ENCODE measurements at places on chromosomes 7 and 10.

DNA sequence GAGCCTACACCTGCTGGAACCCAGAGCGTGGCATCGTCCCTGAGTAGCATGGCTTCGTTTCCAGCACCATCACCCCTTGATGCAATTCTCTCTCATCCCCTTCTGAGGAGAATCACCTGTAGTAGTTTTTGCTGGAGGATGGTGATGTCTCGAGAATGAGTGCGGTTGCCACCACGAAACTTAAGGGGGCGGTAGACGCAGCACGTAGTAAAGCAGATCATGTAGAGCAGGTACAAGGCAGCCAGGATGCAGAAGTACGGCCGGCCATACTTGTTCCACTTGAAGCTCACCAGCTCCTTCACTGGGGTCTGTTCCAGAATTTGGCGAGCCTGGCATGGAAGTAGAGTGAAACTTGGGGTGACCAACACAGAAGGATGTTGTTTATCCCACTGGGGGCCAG lies 8.1 kb downstream of the TRPV5 start:
- no peak for DNase-seq

GRCh38 chr10:113752553-113752952 lies 1.1 kb downstream of the PLEKHS1 start:
- DNase-seq: no peak

DNA sequence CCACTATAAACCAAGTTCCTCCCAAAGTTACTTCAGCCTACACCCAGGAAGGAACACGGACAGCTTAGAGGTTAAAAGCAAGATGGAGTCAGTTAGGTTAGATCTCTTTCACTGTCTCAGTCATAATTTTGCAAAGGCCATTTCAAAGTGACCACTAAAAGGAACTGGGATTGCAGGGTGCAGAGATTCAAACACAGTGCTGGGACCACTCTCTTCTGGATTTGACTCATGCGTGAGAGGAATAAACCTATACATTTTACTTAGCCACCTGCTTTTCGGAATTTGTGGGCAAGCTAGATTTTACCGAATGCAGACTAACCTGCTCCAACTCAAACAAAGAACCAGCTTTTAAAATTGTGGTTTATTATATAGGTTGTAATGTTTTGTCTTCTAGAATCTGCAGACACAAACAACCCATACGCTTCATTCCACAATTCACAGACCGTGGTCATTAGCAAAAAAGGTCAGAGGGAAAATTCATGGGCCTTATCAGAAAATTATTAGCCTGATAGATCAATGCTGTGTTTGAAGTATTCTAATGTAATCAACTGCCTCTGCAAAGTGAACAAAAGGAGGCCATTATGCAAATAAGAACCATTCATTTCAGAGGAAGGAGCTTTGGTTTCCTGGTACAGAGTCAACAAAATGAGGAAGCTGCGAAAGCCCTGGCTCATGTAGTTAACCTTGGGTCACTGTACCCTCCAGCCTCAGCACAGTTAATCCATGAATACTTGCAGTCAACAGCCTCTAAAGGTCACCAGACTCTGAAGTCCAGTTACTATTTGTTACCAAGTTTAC lies 342.7 kb upstream of the KLF6 start:
- DNase-seq: no peak

DNA sequence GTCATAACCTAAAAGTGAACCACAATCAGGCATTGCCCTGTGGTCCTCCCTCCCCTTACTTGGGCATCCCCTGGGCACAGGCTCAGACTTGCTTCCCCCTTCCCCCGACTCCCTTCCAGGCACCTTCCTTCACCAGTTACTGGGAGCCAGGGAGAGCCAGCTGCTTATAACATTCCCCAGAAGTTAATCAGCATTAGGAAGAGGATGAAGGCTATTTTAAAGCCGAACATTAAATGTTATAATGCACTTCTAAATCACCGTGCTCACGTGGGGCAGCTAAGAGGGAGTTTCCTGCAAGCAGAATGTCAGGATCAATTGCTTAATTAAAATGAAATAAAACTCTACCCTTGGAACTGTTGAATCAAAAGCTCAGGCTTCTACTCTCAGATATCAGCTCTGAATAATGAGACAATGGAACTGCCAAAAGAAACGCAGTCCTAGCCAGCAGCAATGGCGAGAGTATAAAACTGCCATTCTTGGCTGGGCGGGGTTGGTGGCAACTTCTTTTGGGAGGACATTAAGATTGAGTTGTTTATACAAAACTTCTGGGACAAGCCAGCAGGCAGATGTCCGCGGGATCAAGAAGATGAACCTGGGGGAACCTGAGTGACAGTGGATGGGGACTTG lies 169.5 kb downstream of the FANK1 start:
- no peak for DNase-seq

DNA sequence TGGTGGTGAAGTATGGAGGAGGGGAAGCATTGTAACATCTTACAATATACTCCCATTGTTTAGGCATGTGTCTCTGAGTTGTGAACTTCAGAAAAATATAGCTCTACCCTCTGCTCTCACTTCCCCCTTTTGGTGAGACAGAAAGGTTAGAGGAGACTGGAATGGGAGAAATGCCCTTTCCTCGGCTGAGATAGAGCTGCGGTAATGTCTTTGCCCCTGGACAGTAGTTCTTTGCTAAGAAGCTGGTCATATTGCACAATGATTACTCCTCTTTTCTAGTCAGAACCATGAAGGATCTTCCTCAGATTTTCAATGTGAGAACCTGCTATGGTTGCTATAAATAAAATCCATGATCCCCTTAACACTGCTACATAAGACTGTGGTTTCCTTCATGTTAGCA lies 171.0 kb downstream of the SEM1 start:
- DNase-seq: no peak

GRCh38 chr10:18368273-18368672 lies 228.0 kb downstream of the CACNB2 start:
- no peak for DNase-seq

DNA sequence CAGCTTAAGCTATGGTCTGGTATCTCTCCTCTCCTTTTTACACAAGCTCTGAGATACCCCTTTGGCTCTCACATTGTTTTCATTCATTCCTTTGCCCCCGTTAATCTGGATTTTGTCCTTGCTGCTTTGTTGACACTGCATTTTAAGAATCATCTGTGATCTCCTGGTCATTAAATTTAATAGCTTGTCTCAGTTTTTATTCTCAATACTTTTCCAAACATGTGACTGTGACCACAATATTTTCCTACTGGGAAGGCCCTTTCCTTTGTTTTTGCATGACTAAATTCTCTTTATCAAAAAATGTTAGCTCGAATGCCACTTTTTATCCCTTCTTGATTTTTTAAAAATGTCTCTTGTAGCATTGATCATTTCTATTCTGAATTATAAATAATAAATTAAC lies 171.2 kb downstream of the SUGCT start:
- DNase-seq: no peak

DNA sequence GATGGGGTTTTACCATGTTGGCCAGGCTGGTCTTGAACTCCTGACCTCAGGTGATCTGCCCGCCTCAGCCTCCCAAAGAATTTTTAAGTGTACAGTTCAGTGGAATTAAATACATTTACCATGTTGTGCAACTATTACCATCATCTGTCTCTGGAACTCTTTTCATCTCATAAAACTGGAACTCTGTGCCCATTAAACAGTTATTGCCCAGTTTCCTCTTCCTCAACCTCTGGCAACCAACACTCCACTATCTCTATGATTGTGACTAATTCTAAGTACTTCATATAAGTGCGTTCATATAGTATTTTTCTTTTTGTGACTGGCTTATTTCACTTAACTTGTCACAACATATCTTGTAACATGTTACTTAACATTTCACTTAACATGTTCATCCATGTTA lies 41.3 kb upstream of the ATXN7L1 start:
- no peak for DNase-seq

- DNase-seq: no peak
These were observed 964.9 kb downstream of the REEP3 start for GRCh38 chr10:64486149-64486548.

DNA sequence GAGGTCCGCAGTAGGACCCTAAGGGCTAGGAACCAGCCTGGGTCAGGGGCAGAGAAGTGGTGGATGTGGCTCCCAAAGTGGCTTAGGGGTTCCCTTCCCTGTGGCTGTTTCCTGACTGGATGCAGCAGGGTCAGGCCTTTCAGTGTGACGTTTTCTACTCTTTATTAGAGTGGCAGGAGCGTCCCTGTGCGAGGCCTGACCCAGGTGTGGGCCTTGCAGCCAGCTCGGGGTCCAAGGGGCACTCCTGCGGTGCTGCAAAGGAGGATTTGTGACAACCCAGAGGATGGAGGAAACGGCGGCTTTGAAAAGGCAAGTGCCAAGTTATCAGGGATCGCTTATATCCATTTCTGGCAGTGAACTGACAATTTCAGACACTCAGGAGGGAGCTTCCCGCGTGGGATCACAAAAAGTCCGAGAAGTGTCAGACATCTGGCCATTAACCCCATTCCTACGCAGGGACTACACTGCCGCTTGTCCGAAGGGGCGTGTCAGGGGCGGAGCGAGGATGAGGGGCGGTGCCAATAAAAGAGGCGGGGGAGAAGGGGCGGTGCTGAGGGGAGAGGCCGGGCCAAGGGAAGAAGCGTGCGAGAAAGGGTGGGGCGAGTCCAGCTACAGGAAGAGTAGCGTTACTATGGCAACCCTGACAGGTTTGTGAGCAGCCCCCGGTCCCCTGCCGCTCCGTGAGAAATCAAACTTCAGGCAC lies 98.8 kb upstream of the ZNF722 start:
- DNase-seq: no peak

DNA sequence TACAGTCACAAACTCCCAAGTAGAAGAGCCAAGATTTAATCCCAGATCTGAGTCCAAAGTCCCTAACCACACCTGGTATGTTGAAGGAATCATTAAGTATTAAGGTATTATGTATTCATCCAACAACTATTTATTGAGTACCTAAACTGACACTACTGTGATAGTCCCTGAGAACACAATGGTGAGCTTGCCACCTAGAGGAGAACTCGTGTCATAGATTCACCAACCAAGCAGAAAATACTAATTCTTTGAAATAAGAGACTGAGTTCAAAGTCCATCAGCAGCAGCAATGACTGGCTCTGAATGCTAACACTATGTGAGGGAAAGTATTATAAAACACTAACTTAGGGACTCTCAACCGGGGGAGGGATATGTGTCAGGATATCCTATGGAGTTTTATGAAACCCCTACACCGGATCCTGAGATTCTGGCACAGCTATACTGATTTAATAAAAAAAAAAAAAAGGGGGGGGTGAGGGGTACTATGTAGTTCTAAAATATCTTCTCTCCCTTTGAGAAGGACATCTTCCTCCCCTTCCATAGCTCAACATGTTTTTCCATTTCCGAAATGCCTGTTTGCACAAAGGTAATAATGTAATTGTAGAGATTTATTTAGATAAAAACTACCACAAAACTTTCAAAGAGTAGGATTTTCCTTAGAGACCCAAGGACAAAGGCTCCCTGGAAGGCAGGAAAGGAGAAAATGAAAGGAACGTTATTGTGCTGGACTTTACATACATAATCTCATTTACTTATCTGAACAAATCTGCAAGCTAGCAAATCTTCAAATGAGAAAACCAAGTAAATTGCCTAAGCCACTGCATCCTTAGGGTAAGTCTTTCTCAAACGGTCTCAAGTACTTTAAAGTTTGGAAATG lies 1.6 kb downstream of the NCOA4 start:
- DNase-seq: no peak

- no peak for DNase-seq
These were observed 168.4 kb downstream of the SORCS3 start for GRCh38 chr10:104809288-104810090.

GRCh38 chr7:90551036-90551435 lies 45.1 kb upstream of the CDK14 start:
- DNase-seq: no peak

GRCh38 chr7:37352974-37353948 lies 95.4 kb downstream of the ELMO1 start:
- no peak for DNase-seq

- no peak for DNase-seq
These were observed 565.0 kb downstream of the REEP3 start for GRCh38 chr10:64086083-64086767.

DNA sequence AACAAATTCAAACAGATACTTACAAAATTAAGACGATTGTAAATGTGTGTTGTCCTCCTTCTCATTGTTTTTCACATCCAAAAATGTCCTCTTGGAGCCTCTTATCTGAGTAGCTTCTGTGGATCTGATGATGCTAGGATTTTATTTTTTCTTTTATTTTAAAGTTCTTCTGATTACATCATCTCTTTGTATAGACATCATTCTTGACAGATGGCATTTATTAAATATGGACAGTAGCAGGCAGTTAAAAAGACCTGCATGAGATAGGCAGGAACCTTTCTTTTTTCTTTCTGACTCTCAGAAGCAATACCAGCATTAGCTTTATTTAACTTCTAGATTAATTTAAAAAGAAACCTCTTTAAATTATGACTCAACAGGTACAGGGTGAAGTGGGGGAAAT lies at the start of gene RPA3:
Gene RPA3, minus strand, starts transcription at position 116 of the 400 bp plus-strand sequence. CDS start 78,189 bp downstream, outside the sequence.
- no peak for DNase-seq

GRCh38 chr7:151520419-151521261 lies 945 bp upstream of the RHEB start:
- DNase-seq: no peak

DNA sequence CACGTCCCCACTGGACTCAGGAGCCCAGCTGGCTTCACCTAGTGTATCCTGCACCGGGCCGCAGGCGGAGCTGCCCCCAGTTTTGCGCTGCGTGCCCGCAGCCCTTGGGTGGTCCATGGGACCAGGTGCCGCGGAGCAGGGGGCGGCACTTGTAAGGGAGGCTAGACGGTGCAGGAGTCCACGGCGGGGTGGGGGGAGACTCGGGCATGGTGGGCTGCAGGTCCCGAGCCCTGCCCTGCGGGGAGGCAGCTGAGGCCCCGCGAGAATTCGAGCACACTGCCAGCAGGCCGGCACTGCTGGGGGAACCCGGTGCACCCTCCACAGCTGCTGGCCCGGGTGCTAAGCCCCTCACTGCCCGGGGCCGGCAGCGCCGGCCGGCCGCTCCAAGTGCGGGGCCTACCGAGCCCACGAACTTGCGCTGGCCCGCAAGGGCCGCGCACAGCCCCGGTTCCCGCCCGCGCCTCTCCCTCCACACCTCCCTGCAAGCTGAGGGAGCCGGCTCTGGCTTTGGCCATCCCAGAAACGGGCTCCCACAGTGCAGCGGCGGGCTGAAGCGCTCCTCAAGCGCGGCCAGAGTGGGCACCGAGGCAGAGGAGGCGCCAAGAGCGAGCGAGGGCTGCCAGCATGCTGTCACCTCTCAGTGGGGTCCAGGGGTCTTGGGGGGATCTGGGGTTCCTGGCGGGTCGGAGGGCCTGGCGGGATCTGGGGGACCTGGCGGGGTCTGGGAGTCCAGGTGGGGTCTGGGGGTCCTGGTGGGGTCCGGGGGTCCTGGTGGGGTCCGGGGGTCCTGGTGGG lies 81.4 kb downstream of the VIPR2 start:
- no peak for DNase-seq

GRCh38 chr7:17849504-17849903 lies 90.8 kb downstream of the SNX13 start:
- DNase-seq: no peak

GRCh38 chr10:119323085-119324016 lies 116.0 kb downstream of the GRK5 start:
- no peak for DNase-seq

DNA sequence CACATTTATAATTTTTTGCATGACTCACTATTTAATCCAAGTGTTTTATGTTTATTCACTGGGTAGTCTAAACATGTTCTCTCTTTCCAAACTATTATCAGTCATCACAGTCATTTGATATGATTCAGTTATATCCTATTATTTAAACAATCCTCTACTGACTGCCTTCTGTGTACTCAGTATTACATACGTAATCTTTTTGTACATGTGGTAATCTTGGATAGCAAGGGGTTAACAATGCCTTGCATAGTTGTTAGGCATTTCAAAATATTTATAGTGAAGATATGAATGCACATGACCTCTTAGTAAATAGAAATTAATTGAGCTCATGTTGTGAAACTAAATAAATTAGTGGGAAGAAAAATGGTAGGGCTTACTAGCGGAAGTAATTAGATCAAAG lies 379.4 kb upstream of the KIAA1217 start:
- no peak for DNase-seq
